A673 (cell line): ENCODE measurements at places on chromosomes 5 and 9.
A peak's percentile ranks its signal among the peaks of the same experiment; 100 is the strongest.

DNA sequence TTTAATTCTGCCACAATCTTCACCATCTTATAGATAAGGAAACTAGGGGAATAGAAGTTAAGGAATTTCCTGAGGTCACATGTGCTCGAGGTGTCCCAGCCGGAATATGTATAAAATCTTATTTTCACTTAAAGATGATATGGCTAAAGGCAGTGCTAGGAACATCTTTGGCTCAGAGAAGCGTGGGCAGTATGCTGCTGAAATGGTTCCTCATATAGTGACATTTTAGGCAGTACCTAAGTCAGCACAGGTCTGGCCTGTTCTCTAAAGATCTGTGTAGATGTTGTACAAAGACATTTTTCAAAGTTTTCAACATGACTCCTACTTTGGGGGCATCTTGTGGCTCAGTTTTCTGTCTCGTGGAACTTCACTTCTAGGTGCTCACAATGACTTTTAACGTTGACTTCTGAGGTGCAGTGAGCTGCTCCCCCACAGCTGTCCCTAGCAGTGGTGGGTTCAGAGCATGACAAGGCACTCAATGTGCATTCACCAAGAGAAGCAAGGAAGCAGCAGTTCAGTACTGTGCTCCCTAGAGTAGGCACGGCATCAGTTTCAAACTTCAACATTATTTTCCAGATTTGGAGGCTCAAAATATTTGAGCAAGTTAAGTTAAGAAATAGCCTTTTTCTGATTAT lies 40.3 kb downstream of the TNFAIP8 start:
- DNase-seq = no peak

DNA sequence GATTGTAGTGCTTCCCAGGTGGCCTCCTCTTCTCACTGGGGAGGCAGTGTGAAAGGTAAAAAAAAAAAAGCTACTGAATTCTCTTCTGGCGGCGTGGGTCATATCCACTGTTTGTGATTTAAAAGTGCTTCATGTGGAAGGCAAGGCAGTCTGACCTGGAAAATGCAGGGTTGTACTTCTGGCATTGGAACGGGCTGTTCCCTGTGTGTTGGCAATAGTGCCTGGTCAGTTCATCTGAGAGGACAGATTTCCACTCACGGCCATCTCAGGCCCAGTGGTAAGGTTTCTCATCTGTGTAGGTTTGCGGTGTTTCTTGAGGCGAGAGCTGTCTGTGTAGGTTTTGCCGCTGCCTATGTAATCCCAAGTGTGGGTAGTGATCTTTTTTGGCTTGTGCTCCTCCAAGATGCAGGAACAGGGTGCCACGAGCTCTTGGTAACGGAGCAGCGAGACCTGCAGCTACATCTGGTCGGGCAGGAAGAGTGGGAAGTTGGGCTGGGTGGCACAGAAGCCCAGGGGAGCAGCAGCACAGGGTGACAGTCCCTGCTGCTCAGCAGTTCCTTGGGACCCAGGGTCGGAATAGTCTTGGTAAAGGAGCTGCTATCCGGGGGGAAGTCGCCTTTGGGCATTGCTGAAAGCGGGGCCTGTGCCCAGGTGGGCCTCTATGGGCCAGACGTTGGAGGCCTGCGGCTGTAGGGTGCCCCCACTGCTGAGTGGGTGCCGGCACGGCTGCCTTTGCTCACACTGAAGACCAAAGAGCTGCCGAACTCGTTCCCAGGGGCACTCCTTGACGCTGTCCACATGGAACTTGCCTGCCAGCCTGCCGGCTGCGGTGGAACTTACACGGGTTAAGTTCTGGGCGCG lies 11.2 kb downstream of the RCL1 start:
- no peak for DNase-seq

DNA sequence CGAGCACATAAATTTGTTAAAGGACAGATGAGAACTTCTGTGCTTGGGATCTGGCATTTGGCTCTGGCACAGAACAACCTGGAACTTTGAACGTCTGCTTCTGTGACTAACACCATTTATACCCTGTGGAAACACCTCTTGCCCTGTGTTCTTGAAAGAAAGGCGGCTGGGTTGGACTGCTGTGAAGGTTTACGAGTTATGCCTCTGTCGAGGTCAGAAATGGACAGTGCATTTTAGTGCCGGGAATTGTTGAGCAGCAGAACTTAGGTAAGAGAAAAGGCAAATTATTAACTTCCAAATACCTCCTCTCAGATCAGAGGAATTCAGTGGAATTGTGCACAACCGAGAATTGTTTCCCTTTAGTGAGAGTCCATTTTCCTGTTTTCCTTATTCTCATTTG lies 14.1 kb upstream of the INIP start:
- DNase-seq = no peak

- DNase-seq = no peak
Measured at GRCh38 chr9:75019654-75020053, 8.4 kb downstream of the CARNMT1 start.

GRCh38 chr9:13118313-13118712 lies 161.2 kb downstream of the MPDZ start:
- DNase-seq = no peak

GRCh38 chr9:123368536-123369153 lies 12.6 kb downstream of the CRB2 start:
- DNase-seq = no peak

- peak; percentile 6 for DNase-seq
Measured at GRCh38 chr5:38938973-38939372, 93.2 kb downstream of the OSMR start.

DNA sequence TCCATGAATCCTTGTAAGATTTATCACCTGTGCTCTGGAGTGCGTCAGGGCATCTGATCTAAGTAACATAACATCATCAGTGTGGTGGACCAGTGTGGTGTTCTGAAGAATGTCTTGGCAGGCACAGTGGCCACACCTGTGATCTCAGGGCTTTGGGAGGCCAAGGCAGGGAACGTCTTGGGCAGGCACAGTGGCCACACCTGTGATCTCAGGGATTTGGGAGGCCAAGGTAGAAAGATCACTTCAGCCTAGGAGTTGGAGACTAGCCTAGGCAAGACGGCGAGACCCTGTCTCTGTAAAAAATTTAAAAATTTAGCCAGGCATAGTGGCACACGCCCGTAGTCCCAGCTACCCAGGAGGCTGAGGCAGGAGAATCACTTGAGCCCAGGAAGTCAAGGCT lies 185.5 kb downstream of the CACNA1B start:
- no peak for DNase-seq

DNA sequence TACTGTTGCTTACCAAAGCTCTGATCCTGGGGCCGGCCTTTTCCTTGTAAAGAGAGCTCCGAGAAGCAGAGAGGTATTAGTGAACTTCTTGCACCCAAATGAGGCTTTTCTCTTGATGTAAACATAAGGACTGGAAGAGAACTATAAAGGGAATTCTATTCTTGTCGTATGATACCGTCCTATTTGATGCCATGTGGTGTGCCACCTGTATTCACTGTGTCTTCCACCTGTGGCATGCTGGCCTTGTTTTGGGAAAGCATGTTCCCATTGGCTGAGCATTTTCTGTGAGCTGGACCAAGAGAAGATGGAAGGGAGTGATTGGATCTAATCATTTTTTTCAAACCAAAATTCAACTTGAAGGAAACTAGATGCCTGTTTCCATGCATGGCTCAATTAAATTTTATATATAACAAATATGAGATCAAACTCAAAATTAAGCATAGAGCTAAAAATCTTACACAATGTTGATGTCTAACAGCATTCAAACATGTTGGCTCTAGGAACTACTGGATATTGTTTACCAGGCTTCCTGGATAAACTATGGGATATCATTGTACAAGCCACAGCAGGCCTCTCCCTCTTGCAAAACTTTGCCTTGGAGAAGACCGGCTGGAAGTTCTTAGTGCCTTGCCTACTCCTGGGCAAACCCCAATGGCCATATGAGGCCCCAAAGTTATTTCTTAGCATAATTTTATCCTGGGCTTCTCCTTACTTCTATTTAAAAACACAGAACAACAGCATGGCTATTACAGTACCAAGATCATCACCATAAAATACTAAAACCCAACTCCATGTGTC lies 115.3 kb downstream of the TSSK1B start:
- DNase-seq = no peak

- peak; percentile 9 for DNase-seq
Measured at GRCh38 chr5:16492398-16493140, 27.0 kb upstream of the ZNF622 start.

DNA sequence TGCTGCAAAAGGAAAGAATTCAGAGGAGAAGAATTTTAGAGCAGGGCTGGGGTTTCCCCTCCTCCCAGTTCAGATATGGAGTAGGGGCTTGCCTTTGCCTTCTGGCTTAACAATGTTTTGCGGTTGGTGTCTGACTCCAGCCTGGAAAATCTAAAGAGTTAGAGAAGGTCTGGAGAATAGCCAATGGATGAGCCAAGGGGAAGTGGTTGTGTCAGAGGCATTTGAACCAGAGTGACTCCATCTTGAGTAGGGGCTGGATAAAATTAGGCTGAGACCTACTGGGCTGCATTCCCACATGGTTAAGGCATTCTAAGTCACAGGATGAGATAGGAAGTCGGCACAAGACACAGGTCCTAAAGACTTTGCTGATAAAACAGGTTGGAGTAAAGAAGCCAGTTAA lies 133.7 kb downstream of the DIRAS2 start:
- DNase-seq = no peak

DNA sequence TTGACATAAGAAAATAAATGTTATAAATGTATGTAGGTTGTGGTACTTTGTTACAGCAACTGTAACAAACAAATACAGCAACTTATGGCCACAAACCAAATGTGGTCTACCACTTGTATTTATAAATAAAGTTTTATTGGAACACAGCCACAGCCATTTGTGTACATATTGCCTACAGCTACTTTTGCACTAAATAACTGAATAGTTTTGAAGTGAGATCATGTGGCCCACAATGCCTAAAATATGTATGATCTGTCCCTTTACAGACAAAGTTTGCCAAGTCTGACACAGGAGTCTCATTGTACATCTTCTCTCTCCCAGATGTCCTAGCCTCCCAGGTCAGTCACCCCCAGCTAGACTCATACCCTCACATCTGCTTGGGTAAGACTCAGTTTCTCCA lies 283.6 kb upstream of the PRDM9 start:
- no peak for DNase-seq

GRCh38 chr5:89560696-89561095 lies 677.7 kb upstream of the MEF2C start:
- DNase-seq = peak; percentile 9

GRCh38 chr5:168364750-168365550 lies 73.5 kb downstream of the WWC1 start:
- DNase-seq = no peak

DNA sequence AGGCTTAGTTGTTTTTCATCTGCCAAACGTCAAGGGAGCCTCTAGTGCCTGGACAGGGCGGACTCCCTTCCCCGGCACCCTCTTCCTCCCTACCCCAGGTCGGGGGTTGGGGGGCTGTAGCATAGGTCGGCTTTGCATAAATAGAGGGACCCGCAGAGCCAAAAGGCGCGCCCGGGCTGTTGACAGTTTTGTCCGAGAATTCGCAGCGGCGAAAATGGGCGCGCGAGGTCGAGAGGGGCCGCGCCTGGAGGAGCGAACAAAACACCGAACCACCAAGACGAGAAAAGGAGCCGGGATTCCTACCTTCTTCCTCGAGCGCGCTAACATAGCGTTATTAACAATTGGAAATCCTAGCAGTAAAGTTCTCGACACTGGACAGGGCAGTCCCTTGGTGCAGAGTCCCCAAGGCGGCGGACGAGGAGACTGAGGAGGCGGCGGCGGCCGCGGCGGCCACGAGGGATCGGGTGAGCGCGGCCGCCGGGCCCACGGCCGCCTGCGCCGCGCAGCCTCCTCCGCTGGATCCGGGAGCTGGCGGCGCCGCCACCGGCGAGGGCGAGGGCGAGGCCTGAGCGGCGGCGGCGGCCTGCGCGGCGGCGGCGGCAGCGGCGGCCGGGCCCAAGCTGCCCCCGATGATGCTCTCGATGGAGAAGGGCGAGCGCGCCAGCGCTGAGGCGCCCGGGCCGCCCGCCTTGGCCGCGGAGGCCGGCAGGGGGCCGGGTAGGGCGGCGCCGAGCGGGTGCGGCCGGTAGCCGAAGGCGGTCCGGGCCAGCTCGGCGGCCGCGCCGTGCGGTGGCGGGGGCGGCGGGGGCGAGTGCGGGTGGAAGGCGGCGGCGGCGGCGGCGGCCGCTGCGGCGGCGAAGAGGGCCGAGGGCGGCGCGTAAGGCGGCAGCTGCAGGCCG lies 1.7 kb downstream of the FOXD1 start:
- DNase-seq = peak; percentile 15

- no peak for DNase-seq
Measured at GRCh38 chr5:40798801-40799210, 632 bp upstream of the PRKAA1 start.

GRCh38 chr9:115746496-115746895 lies 407.1 kb upstream of the PAPPA start:
- no peak for DNase-seq

DNA sequence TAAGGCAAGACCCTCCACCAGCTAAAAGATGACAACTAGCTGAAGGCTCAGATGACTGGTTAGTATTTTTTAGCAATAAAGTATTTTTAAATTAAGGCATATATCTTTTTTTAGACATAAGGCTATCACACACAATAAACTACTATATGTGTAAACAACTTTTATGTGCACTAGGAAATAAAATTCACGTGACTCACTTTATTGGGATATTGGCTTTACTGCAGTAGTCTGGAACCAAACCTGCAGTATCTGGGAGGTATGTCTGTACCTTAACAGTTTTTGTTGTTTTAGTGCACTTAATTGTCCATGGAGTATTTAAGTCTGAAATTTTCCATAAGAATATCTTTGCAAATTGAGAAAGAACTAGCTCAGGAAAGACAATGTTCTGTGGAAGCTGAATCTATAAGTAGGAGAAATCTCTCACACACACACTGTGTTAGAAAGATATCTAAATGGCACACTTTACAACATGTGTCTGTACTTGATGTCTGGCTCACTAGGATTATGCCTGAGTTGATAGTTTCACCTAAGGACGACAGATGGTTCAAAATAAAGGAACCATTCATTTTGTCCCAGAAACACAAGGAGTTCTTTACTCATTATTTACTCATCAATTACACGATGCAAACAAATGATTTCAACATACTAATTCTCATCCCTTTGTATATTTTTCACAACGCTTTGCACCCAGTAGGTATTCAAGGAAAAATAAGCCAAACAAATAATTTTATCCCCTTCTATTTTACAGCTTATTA lies 4.6 kb downstream of the RAPGEF6 start:
- DNase-seq = no peak

DNA sequence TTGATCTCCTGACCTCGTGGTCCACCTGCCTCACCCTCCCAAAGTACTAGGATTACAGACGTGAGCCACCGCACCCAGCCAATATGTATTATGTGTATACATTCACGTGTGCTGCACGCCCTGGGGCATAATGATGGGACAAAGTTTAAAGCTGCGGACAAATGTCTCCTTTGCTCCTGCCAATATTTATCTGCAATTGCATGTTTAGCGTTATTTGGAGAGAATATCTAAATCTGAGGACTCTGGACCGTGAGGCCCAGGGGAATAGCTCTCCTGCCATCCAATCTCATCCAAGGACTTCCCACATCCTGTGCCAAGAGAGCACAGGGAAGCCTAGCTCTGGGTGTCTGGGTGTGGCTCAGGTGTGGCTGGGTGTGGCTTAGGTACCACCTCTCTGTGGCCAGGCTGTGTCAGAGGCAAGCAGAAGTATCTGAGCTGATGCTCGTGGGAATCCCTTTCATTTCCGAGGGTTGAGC lies 6.9 kb upstream of the BOD1 start:
- no peak for DNase-seq
